ENCODE measurements at places on chromosomes 11 and 22. TPM values are rescaled to one million over a fixed set of nuclear protein-coding genes. Genes with fewer than 3 reads are reported as not detected.
A peak's percentile ranks its signal among the peaks of the same experiment; 100 is the strongest.

DNA sequence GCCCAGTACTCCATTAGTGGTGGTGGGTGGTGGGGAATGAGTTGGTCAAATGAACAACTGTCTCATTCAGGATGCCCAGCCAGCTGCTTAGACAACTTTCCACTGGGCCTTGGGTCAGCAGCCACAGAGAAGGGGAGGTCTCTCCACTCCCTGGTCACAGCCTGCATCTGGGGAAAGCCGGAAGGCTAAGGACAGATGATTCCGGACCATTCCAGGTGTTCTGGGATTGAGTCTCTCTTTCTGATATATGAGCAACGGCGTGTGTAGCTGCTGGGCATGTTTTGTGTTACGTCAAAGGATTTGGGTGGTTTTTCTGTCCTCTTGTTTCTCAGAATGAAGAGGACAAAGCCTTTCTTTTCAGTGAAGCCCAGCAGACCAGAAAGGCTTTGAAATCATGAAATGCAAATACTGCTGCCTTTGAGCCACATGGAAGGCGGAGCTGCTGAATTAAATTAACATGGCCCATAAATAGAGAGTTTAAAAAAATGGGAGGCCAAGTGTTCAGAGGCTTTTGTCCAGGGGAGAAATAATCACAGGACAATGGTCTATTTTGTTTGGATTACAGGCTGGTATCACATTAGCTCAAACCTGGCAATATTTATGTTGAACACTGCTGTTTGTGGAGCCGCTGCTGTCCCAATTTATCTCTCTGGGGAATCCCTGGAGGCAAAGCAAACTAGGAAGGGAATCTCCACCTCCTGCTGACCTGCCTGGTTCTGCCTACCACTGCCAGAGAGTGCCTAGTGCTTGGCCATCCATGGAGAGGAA, 234.4 kb upstream of the E2F8 start:
- DNase-seq, result no peak

CNTN5 gene
- total RNA-seq, result not detected

GRCh38 chr22:17281440-17281841, 62.2 kb upstream of the ADA2 start:
- DNase-seq, result no peak

DNA sequence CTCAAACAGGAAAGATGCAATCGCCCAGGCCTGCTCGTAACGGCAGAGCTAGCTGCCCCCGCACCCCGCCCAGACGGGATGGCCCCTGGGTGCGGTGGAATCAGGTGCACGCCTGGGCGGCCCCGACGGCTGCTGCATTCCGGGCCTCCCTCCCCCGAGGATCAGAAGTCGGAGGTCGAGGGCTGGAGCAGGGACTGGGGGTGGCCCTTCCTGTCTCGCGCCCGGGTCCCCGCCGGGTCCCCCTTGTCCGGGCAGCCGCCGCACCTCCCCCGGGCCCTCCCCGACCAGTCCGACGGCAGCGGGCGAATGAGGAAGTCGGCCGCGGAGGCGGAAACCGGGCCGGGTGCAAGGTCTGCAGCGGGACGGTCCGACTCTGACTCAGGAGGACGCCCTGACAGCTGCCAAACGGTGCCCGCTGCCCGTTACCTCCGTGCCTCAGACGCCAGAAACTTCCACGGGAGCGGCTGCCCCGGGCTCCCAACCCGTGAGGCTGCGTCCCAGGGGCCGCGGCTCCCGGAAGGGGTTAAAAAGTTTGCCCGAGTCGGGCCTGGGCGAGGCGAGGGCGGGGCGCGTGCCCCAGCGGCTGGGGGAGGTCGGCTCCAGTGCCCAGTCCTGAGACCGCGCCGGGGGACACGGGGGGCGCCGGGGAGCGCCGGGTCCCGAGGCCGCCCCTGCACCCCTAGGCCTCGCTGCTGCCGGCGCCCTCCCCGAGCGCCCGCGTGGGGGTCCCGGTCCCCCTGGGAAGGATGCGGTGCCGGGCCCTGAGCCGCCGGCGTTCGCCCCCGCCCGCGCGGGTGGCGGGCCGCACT, 663 bp downstream of the MYH9 start:
- peak; percentile 76 for DNase-seq

OR6A2 gene
- total RNA-seq, result 2.2 TPM

SRRD gene
- 36.6 TPM for total RNA-seq

KDM4E gene
- not detected for total RNA-seq

- DNase-seq, result no peak
Measured at GRCh38 chr11:132423266-132423665, 1052.9 kb downstream of the NTM start.

- DNase-seq, result no peak
Measured at GRCh38 chr11:126988655-126989054, 11.9 kb downstream of the KIRREL3 start.

GRCh38 chr11:63532117-63532516, 4.5 kb upstream of the PLAAT4 start:
- DNase-seq, result no peak

DNA sequence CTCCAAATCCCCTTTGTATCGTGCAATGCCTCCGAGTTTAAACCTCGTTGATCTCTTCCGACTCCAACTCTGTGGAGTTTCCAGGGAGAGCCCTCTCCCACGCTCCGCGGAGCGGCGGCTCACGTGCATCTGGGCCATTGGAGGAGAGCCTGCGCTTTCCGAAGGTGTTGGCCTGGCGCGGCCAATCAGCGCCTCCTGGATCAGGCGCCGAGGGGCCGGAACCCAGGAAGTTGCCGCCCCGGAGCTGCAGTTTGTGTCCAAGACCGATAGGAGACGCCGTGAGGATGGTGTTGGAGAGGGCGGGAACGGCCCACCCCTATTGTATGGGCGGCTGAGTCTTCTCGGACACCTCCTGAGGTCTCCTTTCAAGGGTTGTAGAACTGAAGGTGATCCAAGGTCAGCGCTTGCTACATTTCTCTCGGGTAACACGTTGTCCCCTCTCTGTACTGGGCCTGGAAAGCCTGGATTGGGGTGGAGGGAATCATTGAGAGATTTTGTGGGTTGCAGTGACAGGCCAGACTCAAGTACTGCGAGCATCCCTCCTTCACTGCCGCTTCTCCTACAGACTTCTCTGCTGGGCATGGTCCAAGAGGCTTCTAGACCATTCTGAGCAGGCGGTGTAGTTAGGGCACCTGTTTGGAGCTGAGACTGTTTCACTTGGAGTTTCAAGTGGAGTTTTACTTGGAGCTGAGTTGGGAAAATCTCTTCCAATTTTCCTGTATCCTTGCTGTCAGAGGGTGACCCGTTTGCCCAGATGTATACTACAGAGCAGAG, 1.7 kb downstream of the ADAMTS15 start:
- no peak for DNase-seq

GRCh38 chr11:67298786-67299185, 4.5 kb upstream of the SSH3 start:
- no peak for DNase-seq

- no peak for DNase-seq
Measured at GRCh38 chr11:99117603-99118002, 96.9 kb downstream of the CNTN5 start.

GRCh38 chr22:18035751-18036150, 11.4 kb upstream of the MICAL3 start:
- no peak for DNase-seq

RAB3IL1 gene
- total RNA-seq, result not detected

DNA sequence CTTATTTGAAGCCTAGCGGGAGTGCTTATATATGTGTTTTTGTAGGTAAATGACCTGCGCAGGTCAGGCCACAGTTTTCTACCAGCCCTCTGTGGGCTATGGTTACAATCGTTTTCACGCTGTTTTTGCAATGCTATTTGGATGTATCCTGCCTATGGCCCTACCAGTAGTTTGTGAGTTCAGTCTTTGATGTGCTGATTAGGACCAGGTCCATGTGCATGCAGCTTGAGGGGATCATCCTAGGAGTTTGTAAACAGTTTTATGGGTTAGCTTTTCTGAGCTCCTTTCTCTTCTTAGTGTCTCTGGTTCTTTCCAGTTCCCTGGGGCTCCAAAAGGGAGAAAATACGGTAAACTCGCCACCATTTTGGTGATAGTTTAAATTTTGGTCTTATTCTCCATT, 142.5 kb downstream of the LDLRAD3 start:
- DNase-seq, result no peak

SNX32 gene
- total RNA-seq, result not detected

DNA sequence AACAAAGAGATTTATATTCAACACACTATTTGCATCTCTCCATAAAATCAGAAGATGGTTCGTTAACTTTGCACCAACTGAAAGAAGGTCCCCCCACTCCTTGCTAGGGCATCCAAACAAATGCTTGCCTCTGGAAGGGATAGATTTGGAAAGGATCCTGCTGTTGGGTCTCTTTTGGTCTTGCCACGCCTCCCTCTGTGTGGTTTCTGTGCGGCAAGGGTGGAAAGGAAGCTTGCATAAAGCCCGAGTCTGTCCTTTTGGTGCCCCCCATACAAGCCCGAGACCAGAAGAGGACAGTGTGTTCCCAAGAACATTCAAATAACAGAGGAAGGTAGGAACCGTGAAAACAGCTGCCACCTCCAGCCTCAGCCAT, 15.1 kb downstream of the SCGB1A1 start:
- no peak for DNase-seq

DNA sequence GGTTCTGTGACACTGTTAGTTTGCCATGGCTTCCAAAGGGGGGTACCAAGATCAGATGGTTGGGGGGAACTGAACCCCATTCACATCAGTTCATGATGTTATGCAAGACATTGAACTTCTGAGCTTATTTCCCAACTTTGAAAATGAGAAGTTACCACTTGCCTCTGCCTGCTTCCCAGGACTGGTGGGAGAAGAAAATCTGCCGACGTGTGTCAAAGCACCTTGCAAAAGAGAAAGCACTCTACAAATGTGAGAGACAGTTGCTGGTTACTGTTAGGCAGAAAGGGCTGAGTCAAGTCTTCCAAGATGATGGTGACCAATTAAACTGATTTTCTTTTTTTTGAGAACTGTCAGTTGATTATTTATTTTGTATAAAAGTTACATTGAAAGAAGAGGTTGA, 45.6 kb downstream of the SMCO4 start:
- no peak for DNase-seq

- no peak for DNase-seq
Measured at GRCh38 chr22:46525389-46526243, 11.8 kb downstream of the CELSR1 start.

- no peak for DNase-seq
Measured at GRCh38 chr11:10091314-10092045, 202.5 kb downstream of the SBF2 start.

DNA sequence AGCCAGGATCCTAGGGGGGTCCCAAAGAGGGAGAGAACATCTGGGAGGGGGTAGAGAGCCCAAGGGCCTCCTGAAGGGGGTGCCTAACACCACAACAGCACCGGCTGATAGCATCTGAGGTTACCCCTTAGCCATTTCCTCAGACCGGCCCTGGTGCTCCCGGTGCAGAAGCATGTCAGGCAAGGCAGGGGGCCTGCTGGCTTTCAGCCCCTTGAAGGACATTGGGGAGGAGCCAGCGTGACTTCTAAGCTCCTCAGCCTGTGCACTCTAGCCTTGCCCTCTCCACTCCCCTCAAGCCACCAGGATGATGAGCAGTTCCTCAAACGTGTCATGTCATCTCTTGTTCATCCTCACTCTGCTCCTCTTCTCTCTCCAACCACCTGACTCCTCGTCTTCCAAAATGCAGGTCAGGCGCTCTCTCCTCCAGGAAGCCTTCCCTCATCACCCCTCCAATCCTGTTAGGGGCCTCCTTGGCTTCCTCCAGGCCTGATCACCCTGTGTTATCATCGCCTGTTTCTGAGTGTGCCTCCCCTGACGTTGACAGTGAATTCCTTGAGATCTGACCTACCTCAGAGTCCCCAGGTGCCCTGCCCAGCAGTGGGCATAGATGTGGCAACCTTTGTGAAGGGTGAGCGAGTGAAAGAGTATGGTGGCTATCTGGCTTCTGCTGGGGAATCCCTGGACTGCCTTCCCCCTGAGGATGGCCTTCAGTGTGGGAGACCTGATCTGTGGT, 6.1 kb downstream of the P2RY2 start:
- DNase-seq, result no peak

VSTM5 gene
- total RNA-seq, result not detected

CCDC81 gene
- total RNA-seq, result 0.87 TPM

FAT3 gene
- not detected for total RNA-seq

DNA sequence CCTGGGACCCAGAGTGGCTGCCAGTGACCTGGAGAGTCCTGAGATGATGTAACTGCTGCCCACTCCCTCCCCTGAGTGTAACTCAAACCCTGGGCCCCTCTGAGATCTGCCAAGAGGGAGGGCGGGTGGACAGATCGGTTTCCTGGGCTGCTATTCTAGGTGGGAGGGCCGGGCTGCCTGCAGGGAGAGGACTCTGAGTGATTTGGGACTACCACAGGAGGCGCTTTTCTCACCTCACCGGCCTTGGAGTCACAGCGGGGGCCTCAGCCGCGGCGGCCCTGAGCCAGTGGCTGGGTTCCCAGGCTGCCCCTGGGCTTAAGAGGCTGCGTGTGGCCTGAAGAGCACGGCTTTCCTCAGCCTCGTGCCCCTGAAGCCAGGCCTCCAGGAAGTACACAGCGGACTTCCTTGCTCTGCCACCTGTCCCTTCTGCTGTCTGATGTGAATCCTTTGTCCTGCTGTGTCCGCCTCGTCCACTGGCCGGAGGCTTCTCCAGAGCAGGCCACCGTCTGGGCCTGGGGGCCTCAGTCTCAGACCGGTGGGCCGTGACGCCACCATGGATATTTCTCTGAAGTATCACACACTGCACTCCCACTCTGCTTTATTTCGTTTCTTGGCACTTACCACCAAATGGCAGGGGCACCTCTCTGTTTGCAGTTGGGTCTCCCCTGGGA, 11.5 kb downstream of the RELT start:
- DNase-seq, result no peak

DNA sequence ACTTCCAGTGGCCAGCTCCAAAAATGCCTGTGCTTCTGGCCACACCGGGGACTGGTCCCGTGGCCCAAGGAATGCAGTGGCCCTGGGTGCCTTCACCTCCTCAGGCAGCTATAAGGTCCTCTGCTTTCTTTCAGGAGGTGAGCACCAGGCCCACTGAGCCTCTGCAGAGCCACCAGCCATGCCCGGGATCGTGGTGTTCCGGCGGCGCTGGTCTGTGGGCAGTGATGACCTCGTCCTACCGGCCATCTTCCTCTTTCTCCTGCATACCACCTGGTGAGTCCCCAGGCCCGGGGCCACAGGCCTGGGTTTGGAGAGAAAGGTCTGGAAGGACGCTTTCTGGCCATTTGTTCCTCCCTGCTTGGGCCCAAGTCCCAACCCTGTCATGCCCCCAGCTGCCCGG, 32.5 kb upstream of the MYRF start:
- no peak for DNase-seq

GRCh38 chr22:24432059-24432853, 4.9 kb downstream of the ADORA2A start:
- DNase-seq, result peak; percentile 72

DRD2 gene
- total RNA-seq, result not detected

- peak; percentile 68 for DNase-seq
Measured at GRCh38 chr22:30266445-30267381, at the start of gene OSM. OSM (minus strand) TSS chr22:30266851; CDS start chr22:30266799, 52 bp downstream.

DNA sequence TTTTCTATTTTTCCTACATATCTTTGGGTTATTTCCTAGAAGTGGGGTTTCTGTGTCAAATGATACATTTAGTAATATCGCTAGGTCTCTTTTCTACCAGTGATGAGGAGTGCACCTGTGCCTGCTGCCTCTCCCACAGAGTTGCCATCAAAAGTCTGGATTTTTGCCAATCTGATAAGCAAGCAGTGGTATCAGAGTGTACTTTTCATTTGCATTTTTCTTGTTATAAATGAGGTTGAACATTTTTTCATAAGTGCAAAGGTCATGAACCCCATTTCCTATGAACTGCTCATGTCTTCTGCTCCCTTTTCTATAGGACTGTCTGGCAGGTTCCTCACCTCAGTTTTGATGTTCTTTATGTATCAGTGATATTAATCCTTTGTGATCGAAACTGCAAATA, 1.7 kb downstream of the TRPM5 start:
- DNase-seq, result no peak
